HS-5 (cell line): ENCODE measurements at places on chromosomes 3 and 15.

- no peak for DNase-seq
Observed at GRCh38 chr3:95407709-95408463, 1345.0 kb downstream of the NSUN3 start.

- DNase-seq: no peak
Observed at GRCh38 chr15:33460166-33460805, 149.5 kb downstream of the RYR3 start.

DNA sequence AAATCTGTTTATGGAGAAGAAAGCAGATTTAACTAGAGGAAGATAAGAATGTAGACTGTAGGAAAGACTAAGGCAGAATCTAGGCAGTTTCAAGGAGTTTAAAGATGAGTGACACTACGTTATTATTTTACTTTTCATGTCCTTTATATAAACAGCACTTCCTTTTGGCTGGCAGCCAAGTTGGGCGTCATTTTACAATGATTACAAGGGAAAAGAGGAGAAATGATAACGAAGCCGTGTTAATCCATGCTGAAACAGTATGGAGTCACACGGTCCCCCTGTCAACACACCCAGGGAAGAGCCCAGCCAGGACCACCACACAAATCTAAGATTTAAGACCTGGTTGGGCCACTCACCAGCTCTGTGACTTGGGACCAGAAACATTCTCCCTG, 83.7 kb upstream of the NEO1 start:
- DNase-seq: no peak

- DNase-seq: peak; percentile 77
Observed at GRCh38 chr3:152272771-152273242, 4.1 kb downstream of the MBNL1 start.

GRCh38 chr15:65412556-65412955, 10.2 kb downstream of the IGDCC4 start:
- no peak for DNase-seq

GRCh38 chr3:63921741-63922482, 9.7 kb upstream of the SCAANT1 start:
- DNase-seq: no peak

GRCh38 chr3:14890476-14890875, 56.9 kb upstream of the NR2C2 start:
- DNase-seq: no peak

GRCh38 chr3:82643948-82644347, 882.5 kb upstream of the GBE1 start:
- no peak for DNase-seq

DNA sequence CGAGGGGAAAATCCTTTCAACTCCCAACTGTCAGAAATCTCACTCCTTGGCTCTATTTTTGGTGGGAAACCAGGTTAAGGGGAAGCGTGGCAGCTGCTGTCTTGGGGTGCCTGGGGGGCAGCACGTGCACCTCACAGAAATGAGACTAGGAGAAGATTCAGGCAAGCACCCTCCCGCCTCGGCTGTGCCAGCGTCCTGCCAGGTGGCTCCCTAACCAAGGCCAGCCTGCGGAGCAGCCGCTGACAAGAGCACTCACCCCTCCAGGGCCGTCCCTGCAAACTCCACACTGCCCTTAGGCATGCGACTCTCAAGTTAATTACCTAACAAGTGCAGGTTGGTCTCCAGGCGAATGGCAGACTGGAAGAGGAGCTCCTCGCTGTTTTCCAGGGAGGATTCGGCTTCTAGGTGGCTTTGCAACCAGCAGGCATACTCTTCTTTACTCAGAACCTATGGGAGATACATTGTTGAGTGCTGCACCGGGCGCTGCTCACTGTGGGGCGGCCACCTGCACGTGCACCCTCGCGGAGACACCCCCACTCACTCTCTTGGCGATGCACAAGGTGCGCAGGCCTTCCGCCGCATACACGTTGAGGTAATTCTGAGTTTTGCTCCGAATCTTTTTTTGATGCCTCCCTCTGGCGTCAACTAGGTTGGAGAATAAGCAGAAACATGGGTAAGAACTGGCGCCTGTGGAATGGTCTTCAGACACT, 155.3 kb downstream of the ATP10A start:
- no peak for DNase-seq

- DNase-seq: no peak
Observed at GRCh38 chr3:175070946-175071345, 211.8 kb downstream of the NAALADL2 start.

- DNase-seq: no peak
Observed at GRCh38 chr15:92907229-92907628, 7.1 kb downstream of the CHD2 start.

DNA sequence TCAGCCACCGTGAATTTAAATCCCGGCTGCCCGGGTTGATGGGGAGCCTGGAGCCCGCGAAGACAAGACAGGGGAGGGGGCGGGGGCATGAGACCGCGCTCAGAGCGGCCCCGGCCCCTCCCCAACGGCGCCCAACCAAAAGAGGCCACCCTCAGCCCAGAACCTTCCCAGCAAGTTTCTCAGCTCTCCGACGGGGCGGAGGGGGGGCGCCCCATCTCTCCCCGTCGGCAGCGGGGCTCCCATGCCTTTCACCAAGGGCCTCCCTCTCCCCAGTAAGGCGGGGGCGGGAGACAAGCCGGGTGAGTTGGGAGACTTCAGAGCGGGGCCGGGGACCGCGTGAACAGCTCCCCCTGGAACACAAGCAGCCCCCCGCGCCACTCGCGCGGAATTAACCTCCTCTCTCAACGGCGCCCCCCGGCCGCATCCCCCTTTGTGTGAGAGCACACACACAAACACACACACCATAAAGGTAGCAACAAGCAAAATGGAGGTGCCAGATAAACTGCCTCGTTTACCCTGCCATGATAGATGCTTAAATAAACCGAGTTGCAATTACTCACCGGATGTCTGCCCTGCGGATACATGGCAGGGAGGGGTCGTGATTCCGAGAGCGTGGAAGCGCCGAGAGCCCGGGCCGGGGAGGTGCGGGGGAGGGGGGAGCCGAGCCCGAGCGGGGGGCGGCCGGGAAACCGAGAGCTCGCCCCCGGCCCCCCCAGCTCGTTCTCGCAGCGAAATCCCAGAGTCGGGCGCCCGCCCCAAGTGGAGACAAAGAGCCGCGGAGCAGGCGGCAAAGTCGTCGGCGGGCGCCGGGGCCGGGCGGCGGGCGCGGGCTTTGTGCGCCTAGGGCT, 1.3 kb downstream of the TLE3 start:
- DNase-seq: no peak

DNA sequence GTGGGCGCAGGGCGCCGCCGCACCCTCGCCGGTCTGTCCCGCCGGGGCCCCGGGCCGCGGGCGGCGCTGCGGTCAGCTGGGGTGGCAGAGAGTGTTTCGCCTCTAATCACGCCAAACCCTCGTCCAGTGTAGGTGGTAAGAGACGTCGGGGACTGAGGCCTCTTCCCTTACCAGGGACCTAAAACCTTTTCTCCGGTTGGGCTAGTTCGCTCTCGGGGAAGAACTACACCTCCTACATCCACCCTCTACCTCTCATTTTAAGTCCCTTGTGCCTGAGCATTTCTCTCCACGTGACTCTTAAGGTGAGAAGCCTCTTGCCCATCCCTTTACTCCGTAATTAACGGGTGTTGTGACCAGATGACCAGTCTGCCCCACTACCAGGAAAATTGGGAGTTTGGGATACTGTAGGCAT, 520 bp downstream of the TMEM42 start:
- peak; percentile 23 for DNase-seq

GRCh38 chr15:98903377-98904018, 104.1 kb downstream of the PGPEP1L start:
- DNase-seq: peak; percentile 36

GRCh38 chr3:8840556-8840955, 71.1 kb upstream of the OXTR start:
- DNase-seq: no peak

DNA sequence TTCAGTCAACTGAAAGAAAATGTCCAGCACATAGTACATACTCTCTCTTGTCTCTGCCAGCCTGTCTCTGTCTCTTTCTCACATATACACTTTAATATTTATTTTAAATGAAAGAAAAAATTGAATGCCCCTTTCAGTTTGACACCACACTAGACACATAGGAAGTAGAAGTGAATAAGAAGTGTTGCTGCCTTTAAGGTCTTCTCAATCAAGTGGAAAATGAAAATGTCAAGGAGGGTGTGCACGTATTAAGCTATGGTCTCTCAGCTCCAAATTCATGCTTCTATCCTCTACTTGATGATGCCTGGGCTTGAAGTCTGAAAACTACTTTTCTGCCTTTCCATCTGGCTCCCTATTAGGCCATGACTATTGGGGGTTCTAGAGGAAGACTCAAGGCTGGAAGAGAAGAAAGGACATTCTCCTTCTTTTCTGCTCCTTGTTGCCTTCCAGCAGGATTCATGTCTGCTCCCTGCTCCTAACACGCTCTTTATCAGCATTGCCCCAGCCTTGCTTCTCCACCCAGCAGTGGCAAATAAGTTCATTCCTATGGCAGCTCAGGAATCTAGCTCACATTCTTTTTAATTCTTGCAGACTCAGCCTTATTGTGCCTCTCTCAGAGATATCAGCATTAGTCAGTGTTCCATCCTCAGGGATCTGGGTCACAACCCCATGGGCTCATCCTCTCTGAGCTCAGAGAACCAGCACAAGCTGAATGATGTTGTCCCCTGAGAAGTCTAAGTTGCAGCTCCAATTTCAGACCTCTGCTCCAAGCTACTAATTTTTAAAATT, 609.1 kb upstream of the GRM7 start:
- no peak for DNase-seq

- DNase-seq: no peak
Observed at GRCh38 chr15:48775546-48775945, 35.3 kb downstream of the CEP152 start.

- no peak for DNase-seq
Observed at GRCh38 chr3:36904641-36905040, 40.2 kb downstream of the TRANK1 start.

GRCh38 chr3:193031911-193032310, 114.3 kb upstream of the MB21D2 start:
- DNase-seq: no peak

DNA sequence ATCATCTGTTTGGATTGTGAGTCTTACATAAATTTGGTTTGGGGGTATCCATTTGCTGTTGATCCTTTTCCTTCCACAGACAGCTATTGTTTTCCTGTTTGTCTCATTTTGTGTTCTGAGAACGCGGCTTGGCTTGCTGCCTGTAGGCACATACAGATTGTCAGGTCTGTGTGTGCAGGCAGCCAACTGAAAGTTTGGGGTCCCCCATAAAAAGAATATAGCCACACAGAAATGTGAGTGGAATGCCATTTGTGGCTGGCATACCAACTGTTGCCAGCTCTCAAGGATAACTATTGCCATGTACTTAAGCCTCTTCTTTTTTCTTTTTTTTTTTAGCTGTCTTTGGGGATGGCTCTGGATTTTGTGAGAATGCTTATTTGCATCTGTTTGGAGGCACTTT, 1308.0 kb downstream of the ROBO1 start:
- DNase-seq: no peak

GRCh38 chr3:147551491-147551890, 142.3 kb downstream of the ZIC1 start:
- DNase-seq: no peak

DNA sequence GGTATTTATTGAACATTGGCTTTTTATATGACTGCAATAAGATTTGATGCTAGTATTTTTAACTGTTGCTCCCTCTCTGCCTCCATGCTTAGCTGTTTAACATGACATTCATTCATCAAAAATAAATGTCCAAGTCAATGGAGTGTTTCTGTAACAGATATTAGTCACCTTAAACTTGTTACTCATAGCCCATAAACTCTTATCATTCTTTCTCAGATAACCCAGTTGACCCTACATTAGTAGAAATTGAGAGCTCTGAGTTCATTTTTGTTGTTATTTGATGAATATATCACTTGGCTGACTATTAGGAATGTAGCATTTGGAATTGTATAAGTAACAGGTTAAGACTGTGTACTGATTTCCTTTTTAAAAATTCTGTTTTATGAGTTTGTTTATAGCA, 201.1 kb downstream of the UBE2E2 start:
- DNase-seq: no peak

DNA sequence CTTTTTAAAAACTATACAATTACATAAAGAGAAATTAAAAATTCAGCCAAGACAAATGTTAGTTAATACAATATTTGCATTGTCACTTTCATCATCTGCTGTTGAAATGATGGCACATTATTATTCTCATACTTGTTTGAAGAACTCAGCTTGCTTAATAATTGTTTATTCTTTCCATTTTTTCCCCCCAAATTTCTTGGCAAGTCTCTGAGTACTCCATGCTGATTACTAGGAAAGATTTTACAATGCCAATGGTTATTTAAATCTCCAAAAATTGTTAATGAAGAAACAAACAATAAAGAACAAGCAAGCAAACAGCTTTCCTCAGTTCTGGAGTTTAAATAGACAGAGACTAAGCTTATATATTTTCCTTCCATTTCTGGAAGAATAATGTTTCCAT, 15.1 kb upstream of the STXBP5L start:
- DNase-seq: no peak

- no peak for DNase-seq
Observed at GRCh38 chr15:90915216-90915807, 12.2 kb downstream of the MAN2A2 start.

GRCh38 chr3:106168962-106169750, 300.3 kb upstream of the CBLB start:
- DNase-seq: no peak

- no peak for DNase-seq
Observed at GRCh38 chr3:122397201-122397600, 13.2 kb downstream of the FAM162A start.

DNA sequence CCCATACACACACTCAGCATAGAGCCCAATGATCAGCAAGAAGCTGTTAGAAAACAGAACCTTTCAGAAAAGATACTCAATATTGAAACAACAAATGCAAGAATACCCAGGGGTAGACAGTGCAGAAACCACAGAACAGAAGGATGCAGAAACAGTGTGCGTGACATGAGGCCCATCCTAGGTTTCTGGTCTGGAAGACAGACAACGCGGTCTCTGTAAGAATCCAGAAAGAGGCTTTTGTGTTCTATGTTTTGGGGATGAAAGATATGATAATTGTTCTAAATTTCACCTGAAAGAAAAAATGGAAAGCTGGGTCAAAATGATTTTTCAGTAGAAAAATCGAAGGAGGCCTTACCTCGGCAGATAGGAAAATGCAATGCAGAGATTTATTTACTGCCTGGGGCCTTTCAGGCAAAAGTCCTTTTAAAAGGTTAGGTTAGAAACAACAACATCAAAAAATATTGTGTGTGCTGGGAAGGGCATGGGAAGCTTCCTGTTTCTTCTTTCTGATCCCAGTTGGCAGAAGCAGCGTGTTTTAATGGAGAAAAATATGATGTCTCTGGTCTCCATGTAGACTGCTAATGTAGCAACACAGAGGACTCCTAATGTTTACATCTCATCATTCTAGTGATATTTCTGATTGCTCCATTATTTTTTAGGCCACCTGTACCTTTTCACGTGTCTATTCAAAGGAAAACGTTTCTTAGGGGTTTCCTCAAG, 17.0 kb downstream of the SYNM start:
- DNase-seq: no peak

GRCh38 chr15:70407336-70407670, 309.6 kb upstream of the TLE3 start:
- no peak for DNase-seq

DNA sequence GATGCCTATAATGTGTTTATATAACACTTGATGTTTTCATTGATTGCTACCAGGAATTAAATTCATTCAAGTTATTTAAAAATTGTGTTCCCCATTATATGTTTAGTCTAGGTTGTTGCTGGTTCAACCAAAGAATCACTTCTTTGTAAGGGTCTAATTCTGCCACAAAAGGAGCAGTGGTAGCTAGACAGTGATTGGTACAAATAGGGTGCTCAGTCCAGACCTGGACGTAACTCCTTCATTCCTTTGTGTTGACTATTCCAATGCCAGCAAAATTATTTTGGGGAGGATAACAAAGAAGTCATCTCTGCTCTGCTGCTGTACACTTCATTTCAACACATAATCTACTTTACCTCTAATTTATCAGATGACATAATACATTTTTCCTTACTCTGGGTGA, 1.2 kb downstream of the CHMP2B start:
- DNase-seq: peak; percentile 33
